IPS DF 6.9 (cell line): ENCODE measurements at places on chromosomes 2 and 18.
A peak's percentile ranks its signal among the peaks of the same experiment; 100 is the strongest.

DNA sequence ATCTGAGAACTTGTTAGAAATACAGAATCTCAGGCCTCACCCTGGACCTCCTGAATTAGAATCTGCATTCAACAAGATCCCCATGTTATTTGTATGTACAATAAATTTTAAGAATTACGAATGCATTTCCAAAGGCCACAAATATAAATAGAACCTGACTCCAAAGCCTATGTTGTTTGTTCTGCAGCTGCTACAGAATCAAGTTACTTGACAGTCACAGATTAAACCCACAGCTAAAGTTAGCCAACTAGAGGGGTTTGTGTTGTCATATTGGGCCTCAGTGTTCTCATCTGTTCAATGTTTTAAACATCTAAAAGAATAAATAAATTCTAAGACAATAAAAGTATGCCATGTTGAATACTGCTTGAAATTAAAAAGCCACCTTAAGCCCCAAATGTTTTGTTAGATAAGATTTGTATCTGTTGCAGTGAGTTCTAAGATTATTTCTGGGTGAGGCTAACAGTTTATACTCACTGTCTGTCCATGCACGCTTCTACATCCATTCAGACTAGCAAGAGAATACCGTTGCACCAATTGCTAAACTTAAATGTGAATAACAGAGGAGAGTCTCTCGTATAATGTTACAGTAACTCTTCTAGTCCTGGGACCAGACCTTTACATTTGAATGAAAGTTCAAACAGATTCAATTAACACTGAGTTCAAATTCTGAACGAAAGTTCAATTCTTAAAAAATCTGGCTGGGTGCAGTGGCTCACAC lies 200.4 kb downstream of the MEMO1 start:
- H3K36me3 ChIP-seq: no peaks in the 10 kb centered on the region
- no peak overlapping the region for H3K4me3 ChIP-seq
- no peaks in the 10 kb centered on the region for H3K27me3 ChIP-seq
- no peak overlapping the region for H3K27ac ChIP-seq
- no peaks in the 10 kb centered on the region for H3K4me1 ChIP-seq

DNA sequence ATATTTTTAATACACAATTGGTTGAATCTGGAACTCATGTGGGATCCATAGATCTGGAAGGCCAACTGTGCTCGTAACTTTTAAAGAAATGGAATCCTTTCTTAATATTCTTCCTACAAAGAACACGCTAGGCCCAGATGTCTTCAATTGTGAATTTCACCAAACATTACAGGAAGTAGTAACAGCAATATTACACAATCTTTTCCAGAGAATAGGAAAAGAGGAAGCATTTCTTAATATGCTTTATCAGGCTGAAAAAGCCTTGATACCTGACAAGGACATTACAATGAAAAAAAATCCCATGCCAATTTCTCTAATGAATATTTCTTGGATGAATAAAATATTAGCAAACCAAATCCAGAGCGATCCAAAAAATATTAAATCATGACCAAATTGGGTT lies 80.3 kb upstream of the HAAO start:
- no peaks in the 10 kb centered on the region for H3K4me1 ChIP-seq
- no peak overlapping the region for H3K4me3 ChIP-seq
- no peak for DNase-seq
- no peaks in the 10 kb centered on the region for H3K36me3 ChIP-seq
- no peaks in the 10 kb centered on the region for H3K27me3 ChIP-seq
- H3K27ac ChIP-seq: no peak overlapping the region

GRCh38 chr2:7676714-7677113 lies 759.5 kb downstream of the RNF144A start:
- no peak for DNase-seq
- H3K36me3 ChIP-seq: no peaks in the 10 kb centered on the region
- H3K27me3 ChIP-seq: no peaks in the 10 kb centered on the region
- no peaks in the 10 kb centered on the region; the same call in 1 of the 2 replicates for H3K4me1 ChIP-seq

DNA sequence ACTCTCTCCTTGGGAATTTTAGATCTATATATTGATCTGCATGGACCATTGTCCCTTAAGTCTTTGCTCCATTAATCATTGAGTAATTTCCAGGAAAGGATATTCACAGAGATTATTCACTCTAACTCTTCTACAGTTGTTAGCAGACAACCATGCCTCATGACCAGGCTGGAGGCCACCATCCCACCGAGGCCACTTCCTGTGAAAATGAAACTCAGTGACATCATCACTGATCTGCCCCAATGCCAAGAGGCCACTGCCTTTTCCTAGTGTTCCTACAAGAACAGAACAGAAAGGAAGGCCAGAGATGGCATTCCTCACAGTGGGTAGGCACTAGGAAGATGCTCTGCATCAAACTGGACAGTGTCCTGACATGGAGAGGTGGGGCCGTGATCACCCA lies 161.3 kb downstream of the DTNA start:
- H3K27me3 ChIP-seq: no peaks in the 10 kb centered on the region
- H3K36me3 ChIP-seq: no peaks in the 10 kb centered on the region
- no peak overlapping the region for H3K4me3 ChIP-seq
- no peak overlapping the region for H3K27ac ChIP-seq
- no peaks in the 10 kb centered on the region for H3K4me1 ChIP-seq

- no peaks in the 10 kb centered on the region for H3K4me1 ChIP-seq
- H3K36me3 ChIP-seq: no peaks in the 10 kb centered on the region
- no peak overlapping the region for H3K27ac ChIP-seq
- H3K27me3 ChIP-seq: no peaks in the 10 kb centered on the region
- no peak for DNase-seq
- H3K4me3 ChIP-seq: no peak overlapping the region
Measured at GRCh38 chr2:32647180-32647651, 19.4 kb downstream of the TTC27 start.

- H3K4me1 ChIP-seq: no peaks in the 10 kb centered on the region; the same call in 1 of the 2 replicates
- no peaks in the 10 kb centered on the region for H3K27me3 ChIP-seq
- no peak overlapping the region for H3K27ac ChIP-seq
- no peak for DNase-seq
- H3K4me3 ChIP-seq: no peak overlapping the region
Measured at GRCh38 chr2:41375901-41376300, 671.9 kb upstream of the PKDCC start.

DNA sequence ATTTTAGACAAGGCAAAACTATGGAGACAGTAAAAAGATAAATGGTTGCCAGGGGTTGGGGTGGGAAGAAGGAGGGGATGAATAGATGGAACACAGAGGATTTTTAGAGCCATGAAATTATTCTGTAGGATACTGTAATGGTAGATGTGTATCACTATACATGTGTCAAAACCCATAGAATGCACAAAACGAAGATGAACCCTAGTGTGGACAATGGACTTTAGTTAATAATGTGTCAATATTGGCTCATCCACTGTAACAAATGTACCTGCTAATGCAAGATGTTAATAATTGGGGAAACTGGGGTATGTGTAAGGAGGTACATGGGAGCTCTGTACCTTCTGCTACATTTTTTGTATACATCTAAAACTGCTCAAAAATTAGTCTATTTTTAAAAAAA lies 1.8 kb upstream of the CD302 start:
- peaks cover 11% of the 10 kb centered on the region for H3K27me3 ChIP-seq
- H3K27ac ChIP-seq: no peak overlapping the region
- H3K36me3 ChIP-seq: no peaks in the 10 kb centered on the region
- no peak for DNase-seq
- H3K4me1 ChIP-seq: peaks cover 2% of the 10 kb centered on the region; the same call in 1 of the 2 replicates

GRCh38 chr2:97706112-97706511 lies 7.3 kb upstream of the ZAP70 start:
- H3K27me3 ChIP-seq: no peaks in the 10 kb centered on the region
- H3K4me1 ChIP-seq: no peaks in the 10 kb centered on the region
- H3K36me3 ChIP-seq: no peaks in the 10 kb centered on the region
- H3K4me3 ChIP-seq: no peak overlapping the region

GRCh38 chr2:226270285-226271058 lies 529.1 kb downstream of the IRS1 start:
- no peak overlapping the region for H3K27ac ChIP-seq
- no peak for DNase-seq
- H3K4me3 ChIP-seq: no peak overlapping the region
- no peaks in the 10 kb centered on the region for H3K4me1 ChIP-seq
- no peaks in the 10 kb centered on the region for H3K36me3 ChIP-seq

DNA sequence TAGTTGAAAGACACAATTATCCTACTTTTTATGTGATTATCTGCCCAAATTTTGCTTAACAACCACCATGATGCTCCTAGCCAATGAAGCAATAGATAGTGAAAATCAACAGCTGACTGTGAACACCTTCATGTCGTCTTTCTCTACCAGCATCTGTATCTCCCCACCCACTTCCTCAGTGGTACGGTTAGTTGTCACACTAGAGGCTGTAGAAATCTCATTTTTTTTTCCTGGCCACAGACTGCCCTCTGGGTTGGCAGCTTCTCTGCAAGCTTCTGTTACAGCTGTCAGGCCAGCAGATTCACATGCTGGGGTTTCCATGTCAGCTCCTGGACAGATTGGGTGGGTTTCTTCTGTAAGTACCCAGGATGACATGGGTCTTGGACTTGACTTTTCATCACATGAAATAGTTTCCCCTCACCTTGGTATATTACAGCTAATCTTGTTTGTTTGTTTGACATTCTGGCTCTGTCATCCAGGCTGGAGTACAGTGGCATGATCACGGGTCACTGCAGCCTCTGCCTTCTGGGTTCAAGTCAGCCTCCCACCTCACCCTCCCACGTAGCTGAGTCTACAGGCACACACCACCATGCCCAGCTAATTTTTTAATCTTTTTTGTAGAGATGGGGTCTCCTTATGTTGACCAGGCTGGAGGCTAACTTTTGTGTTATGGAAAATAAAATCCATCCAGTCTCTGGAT lies 24.3 kb downstream of the STAT4 start:
- H3K27me3 ChIP-seq: no peaks in the 10 kb centered on the region
- H3K4me3 ChIP-seq: no peak overlapping the region
- no peak for DNase-seq
- H3K36me3 ChIP-seq: no peaks in the 10 kb centered on the region

- H3K36me3 ChIP-seq: no peaks in the 10 kb centered on the region
- no peak overlapping the region for H3K27ac ChIP-seq
- H3K4me3 ChIP-seq: no peak overlapping the region
- H3K4me1 ChIP-seq: peaks cover 17% of the 10 kb centered on the region
- peaks cover 19% of the 10 kb centered on the region for H3K27me3 ChIP-seq
- no peak for DNase-seq
Measured at GRCh38 chr2:240565333-240566202, 2.7 kb upstream of the RNPEPL1 start.

- no peak for DNase-seq
- no peak overlapping the region for H3K27ac ChIP-seq
- no peak overlapping the region for H3K4me3 ChIP-seq
- peaks cover 7% of the 10 kb centered on the region for H3K4me1 ChIP-seq
Measured at GRCh38 chr2:85168942-85169341, 35.8 kb downstream of the TCF7L1 start.

- H3K27ac ChIP-seq: no peak overlapping the region
- H3K4me1 ChIP-seq: peaks cover 10% of the 10 kb centered on the region; the same call in 1 of the 2 replicates
- peak overlapping the region; percentile 74 for H3K4me3 ChIP-seq
- H3K36me3 ChIP-seq: no peaks in the 10 kb centered on the region
- peaks cover 7% of the 10 kb centered on the region; the same call in 1 of the 2 replicates for H3K27me3 ChIP-seq
- DNase-seq: no peak
Measured at GRCh38 chr2:219441451-219442255, 7.0 kb downstream of the SPEG start.

GRCh38 chr18:8854962-8855361 lies 149.6 kb downstream of the MTCL1 start:
- no peaks in the 10 kb centered on the region for H3K4me1 ChIP-seq
- H3K27me3 ChIP-seq: no peaks in the 10 kb centered on the region
- DNase-seq: no peak
- H3K4me3 ChIP-seq: no peak overlapping the region
- no peaks in the 10 kb centered on the region for H3K36me3 ChIP-seq

GRCh38 chr2:73034661-73035375 lies 36.7 kb downstream of the SFXN5 start:
- no peaks in the 10 kb centered on the region for H3K36me3 ChIP-seq
- no peak for DNase-seq
- no peaks in the 10 kb centered on the region for H3K27me3 ChIP-seq
- H3K27ac ChIP-seq: no peak overlapping the region
- no peaks in the 10 kb centered on the region; the same call in 1 of the 2 replicates for H3K4me1 ChIP-seq

- no peaks in the 10 kb centered on the region for H3K36me3 ChIP-seq
- H3K4me1 ChIP-seq: peaks cover 2% of the 10 kb centered on the region; the same call in 1 of the 2 replicates
- no peak overlapping the region for H3K27ac ChIP-seq
- H3K27me3 ChIP-seq: no peaks in the 10 kb centered on the region
- H3K4me3 ChIP-seq: peak overlapping the region; percentile 88
Measured at GRCh38 chr2:231960810-231961348, 634 bp upstream of the DIS3L2 start.

GRCh38 chr2:24577481-24577880 lies 86.4 kb downstream of the NCOA1 start:
- DNase-seq: no peak
- H3K4me3 ChIP-seq: no peak overlapping the region
- H3K4me1 ChIP-seq: 0 out of 2 replicates have a peak, but pooled peaks cover 1% of the 10 kb centered on the region
- H3K27me3 ChIP-seq: no peaks in the 10 kb centered on the region
- no peaks in the 10 kb centered on the region for H3K36me3 ChIP-seq

DNA sequence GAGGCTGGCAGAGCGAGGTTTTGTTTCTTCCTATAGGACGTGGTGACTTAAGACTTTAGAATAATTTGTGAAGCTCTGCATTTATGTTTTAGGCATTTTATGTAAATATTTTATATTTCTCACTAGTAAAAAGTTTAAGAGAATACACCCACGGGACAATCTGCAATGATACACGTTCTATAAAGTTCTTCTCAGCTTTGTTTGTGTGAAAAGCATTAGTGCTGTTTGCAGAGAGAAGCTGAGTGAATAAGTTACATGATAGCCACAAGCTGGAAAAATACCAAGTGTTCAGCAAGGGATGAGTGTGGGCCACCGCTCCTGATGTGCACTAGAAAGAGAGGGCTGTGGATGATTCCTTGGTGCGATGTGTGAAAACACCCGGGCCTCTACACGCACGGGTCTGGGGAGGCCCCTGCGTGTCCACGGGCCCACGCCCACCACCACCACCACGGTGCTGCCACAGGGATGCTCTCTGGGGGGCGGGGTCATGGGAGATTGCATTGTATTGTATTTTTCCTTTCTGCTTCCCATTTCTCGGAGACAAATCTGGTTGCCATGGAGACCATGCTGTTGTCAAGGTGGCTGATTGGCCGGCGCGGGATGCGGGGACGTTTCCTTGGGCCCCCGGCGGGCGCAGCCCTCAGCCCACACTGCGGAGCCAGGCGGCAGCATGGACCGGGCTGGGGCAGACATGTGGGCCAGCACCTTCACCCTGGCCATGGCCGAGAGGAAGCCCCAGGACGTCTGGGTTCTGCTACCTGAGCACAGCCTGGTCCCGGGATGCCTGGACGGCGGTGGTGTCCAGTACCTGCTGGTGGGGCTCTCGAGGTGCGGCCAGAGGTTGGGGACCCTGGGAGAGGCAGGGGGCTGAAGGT lies at the start of gene RTP5:
Gene RTP5 (plus strand): TSS at position 643 of the 875 bp plus-strand sequence. CDS start 28 bp downstream, at position 671.
- no peaks in the 10 kb centered on the region for H3K27me3 ChIP-seq
- no peak within 1 kb of the TSS for H3K4me3 ChIP-seq

- no peaks in the 10 kb centered on the region for H3K27me3 ChIP-seq
- no peak overlapping the region for H3K4me3 ChIP-seq
- H3K36me3 ChIP-seq: peaks cover 5% of the 10 kb centered on the region; the same call in 1 of the 2 replicates
- DNase-seq: no peak
Measured at GRCh38 chr2:60498816-60499429, 54.5 kb downstream of the BCL11A start.
